ENCODE measurements at places on chromosomes 4 and X.

GRCh38 chr4:108118505-108118904, 50.2 kb downstream of the LEF1 start:
- no peak for DNase-seq

DNA sequence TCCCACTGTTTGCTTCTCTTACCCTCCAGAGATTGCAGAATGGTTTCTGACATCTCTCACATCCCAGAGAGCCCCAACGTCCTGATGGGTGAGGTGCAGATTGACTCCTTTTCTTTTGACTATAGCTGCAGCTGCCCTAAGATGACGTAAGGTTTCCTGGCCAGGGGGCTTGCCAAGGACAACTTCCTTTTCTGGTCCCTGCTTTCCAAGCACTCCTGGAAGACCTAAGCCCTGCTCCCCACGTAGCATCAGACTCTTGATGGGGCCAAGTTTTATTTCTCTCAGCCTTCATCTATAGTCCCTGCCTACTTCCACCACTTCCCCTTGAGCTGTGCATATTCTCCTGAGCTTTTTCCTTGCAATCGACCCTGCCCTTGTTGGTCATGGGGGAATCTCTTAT, 497.7 kb downstream of the IDS start:
- no peak for DNase-seq

DNA sequence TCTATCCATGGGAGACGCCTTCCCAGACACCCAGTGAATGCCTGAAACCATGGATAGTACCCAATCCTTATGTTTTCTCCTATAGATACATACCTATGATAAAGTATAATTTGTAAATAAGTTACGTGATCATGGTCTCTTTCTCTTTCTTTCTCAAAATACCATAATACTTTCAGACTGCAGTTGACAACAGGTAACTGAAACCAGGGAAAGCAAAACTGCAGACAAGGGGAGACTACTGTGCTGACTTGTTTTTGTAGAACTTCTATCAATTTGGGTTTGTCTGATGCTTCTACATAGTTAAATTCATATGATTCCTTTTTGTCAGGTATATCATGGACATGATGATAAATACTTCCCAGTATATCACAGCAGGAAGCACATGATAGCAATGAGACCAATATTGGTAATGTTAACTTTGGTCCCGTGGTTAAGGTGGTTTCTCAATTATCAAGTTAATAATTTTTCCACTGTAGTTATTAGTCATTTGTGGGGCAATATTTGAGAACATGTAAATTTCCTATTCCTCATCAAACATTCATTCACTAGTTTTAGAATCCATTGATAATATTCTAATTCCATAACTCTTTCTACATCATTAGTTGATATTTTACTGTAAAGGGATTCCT, 298.0 kb upstream of the TET2 start:
- no peak for DNase-seq

GRCh38 chr4:48360285-48361011, 19.1 kb downstream of the SLAIN2 start:
- DNase-seq = peak; percentile 79

DNA sequence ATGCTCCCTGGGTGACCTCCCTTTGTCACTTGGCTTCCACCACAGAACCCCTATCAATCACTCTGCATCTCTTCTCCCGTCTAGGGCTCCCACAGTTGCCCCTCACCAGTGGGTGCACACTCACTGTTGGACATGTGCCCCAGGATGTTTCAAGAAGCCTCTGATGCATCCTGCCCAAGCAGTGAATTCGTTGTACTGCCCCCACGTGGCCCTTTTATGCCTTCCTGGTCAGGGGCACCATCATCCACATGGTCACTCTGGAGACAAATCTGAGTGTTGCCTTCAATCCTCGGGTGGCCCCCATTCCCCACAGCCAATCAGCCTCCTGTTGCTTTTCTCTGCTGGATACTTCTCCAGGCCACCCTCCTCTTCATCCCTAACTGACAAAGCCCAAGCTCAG, 12.2 kb downstream of the ITIH6 start:
- peak; percentile 1 for DNase-seq

- no peak for DNase-seq
Measured at GRCh38 chrX:57902633-57903032, 7.6 kb downstream of the ZXDA start.

GRCh38 chr4:141676087-141676670, 39.8 kb downstream of the IL15 start:
- DNase-seq = no peak

- peak; percentile 54 for DNase-seq
Measured at GRCh38 chr4:6560416-6561172, 14.4 kb upstream of the MAN2B2 start.

- DNase-seq = peak; percentile 44
Measured at GRCh38 chrX:56726605-56727004, 2.4 kb upstream of the NBDY start.

- no peak for DNase-seq
Measured at GRCh38 chr4:109298279-109299010, 4.0 kb downstream of the COL25A1 start.

DNA sequence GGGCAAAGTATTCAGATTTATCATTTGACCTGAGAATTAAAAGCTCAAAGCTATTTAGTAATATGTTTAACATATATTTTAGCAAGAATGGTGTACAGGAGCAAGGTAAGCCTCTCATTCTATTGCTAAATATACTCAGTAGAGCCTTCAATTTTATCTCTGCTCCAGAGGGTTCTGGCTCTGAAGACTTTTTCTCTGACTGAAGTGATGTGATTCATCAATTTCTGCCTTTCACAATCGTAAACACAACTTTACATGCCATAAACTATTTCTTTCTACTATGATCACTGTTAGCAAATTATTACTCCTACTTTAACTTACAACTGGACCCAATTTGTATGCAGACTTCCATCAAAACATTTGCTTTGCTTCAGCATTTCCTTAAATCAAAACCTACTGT, 315.0 kb upstream of the NDST4 start:
- DNase-seq = no peak

DNA sequence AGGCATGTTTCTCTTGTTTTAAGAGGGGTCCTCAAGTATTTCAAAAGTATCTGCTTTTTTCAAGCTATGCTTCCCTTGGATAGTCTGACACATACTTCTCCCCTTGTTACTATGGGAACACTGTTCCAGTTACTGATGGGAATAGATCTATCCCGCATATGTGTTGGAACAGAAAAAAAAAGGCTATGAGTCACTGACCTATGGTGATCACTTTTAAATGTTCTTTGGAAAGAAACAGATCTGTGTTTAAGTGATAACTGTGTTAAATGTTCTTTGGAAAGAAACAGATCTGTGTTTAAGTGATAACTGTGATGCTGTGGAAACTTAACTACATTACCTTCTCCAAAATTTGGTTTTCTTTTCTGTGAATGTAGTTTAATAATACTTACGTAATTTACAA, 303.2 kb downstream of the TEX13C start:
- no peak for DNase-seq

- DNase-seq = no peak
Measured at GRCh38 chr4:113636438-113636818, 125.1 kb downstream of the CAMK2D start.

- no peak for DNase-seq
Measured at GRCh38 chr4:146193628-146194027, 18.1 kb downstream of the LSM6 start.

DNA sequence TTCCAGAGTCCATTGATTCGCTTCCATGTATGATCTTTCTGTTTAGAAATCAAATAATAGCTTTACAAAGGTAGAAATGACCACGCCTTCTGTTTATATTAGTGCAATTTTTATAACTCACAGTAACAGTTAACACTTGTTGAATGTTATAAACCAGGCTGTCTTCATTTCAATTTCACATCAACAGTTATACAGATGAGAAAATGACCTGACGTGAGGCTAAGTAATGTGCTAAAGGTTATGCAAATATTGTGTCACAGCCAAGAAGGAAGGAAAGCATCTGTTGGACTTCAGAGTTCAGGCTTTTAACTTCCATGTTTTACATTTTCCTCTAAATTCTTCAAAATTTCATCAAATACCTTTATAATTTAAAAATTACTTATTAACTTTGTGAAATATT, 13.9 kb downstream of the CASP3 start:
- DNase-seq = no peak

DNA sequence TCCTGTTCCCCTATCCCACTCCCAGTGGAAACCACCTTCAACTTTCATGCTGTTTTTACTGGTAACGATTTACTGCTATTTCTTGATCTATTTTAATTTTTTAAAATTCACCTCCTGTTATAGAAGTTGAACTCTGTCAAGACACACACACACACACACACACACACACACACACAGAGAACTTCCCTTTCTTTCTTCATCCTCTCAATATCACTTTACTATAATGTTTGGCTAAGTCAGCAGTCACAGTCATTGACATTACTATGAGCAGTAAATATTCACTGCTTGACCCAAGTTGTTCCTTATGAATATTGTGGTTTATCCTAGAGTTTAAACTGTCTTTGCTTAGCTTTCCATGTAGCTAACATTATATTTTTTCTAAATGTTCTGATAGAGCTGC, 24.0 kb upstream of the SGMS2 start:
- DNase-seq = no peak

DNA sequence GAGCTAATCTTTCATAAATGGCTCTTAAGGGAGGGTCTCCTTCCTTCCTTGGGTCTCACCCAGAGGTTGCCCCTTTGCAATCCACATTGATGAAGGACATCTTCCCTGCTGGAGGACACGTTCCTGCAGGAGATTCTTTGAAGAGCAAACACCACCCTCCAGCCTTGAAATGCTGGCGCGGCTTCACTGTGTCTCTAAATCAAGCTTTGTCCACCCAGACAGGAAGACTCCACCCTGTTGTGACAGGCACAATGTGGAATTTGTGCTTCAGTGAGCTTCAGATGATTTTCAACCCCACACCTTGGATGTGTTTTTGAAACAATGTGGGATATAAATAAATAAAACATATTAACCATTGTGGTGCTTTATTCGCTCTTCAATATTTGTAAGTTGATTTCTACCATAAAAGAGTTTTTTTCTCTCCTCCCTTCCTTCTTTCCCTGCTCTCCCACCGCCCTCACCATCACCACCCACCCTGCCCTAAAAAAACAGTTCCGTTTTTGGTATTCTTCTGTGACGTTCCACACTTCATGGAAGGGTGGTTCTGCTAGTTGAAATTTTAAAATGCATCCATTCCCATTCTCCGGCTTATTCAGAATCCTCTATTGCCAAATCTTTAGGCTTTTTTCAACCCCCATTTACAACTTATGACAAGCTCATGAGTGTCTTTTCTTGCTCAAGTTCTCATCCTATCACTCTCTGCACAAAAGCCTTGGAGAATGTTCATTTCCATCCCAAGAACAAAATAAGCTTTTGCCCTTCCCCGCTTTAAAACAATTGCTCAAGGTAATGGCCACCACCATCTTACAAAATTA, 264.3 kb downstream of the RAPGEF2 start:
- DNase-seq = peak; percentile 29

DNA sequence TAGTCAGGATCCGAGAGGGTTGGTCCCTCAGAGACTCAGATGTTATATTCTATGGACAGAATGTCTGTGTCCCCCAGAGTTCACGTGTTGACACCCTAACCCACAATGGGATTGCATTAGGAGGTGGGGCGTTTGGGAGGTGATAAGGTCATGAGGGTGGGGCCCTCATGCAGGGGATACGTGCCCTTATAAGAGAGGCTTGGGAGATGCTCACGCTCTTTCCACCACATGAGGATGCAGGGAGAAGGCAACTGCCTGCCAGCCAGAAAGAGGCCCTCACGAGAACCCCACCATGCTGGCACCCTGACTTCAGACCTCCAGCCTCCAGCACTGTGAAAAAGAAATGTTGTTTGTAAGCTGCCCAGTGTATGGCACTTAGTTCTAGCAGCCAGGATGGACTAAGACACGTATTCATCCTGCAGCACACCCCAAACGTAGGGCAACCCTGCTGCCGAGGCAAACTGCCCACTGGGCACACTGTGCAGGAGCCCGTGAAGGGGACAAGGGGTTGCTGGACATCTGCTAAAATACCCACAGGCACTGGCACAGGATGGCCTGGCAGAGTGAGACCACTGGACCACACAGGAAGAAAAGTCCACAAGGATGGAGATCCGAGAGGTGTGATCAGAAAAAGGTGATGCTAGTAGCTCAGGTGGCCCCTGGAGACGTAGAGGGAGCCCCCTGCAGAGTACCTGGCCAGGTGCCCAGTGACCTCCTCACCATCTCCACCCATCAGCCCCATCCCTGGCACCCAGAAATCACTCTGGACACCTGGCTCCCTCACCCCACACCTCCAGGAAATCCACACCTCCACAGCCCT, 62.7 kb downstream of the HTRA3 start:
- no peak for DNase-seq

- DNase-seq = no peak
Measured at GRCh38 chr4:87649980-87650379, at the start of gene DMP1. Gene DMP1, plus strand, starts transcription at chr4:87650280. Its CDS starts 6,213 bp downstream, at chr4:87656493.

DNA sequence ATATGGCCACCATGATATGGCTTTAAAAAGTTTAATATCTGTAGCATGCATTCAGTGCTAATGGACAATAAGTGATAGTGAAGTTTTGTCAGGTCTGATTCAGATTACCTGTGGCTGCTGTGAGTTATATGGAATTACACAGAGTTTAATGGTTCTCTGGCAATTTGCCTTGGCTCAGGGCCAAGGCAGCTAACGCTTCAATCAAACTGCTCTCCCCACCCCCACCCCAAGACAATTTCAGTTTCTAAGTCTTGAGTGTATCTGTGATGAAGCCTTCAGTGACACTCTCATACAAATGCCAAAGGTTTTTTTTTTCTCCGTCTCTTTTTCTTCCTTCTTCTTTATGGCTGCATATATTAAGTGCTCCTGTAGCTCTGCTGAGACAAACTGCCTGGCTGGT, 106.6 kb downstream of the SHROOM4 start:
- DNase-seq = no peak

DNA sequence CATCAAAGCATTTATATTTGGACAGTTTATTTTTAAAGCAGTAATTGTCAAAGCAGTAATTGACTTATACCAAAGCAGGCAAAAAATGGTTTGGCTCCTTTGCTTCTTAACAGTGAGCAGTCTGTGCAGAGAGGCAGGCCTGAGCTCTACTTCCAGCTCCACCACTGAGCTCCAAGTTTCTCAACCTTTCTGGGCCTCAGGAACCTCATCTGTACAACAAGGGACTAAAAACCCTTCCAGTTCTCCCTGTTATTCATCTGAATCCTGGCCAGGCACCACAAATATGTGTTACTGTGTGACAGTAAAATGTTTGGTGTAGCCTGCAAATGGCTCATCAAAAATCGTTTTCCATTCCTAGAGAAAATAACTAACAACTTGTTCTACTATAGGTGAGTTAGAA, 88.7 kb upstream of the TTC29 start:
- DNase-seq = peak; percentile 82

GRCh38 chr4:62275470-62275869, 1075.3 kb downstream of the ADGRL3 start:
- DNase-seq = no peak

GRCh38 chr4:67575232-67576058, 16.9 kb downstream of the STAP1 start:
- no peak for DNase-seq

DNA sequence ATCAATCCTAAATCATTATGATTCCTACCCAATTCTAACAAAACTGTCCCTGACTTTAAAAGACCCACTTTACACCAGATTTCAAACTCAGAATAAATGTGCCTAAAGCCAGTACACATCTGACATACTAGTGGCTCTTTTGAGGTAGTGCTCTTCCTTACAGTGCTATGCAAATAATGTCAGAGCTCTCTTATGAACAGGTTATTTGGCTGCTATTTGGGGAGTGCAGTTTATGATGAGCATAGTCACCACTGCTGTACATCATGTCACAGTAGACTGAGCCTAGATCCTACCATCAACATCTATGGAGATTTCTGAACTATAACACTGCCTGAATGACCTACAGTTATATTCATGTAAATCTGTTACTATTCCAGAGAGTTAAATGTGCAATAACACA, 50.4 kb upstream of the PAGE5 start:
- no peak for DNase-seq
